ENCODE measurements at places on chromosomes 7 and 10.

- peak; percentile 93 for DNase-seq
These were observed 1.6 kb upstream of the HILPDA start for GRCh38 chr7:128453836-128454804.

DNA sequence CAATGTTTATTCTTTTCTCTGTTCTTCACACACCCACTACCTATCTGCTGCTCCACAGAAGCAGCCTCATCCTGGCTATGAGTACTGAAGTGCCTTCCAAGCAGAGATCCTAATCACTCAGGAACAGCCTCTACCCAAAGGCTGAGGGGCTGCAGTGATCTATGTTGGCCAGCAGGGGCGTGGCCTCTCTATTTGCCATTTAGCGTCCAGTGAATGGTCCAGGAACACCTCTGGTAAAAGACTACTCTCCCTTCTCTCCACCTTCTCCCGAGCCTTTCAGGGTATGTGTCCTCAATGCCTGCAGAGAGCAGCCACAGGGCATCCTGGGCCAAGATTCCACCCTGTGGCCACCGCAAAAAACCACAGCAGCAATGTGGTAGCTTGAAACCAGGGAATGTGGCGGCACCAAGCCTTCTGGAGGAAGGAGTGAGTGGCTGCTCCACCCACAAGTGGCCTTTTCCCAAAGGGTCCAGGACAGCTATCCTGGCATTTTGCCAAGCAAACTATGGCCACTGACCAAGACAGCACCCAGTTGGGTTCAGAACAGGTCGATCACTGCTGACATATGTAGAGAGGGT, 70.9 kb downstream of the SYPL1 start:
- peak; percentile 40 for DNase-seq

DNA sequence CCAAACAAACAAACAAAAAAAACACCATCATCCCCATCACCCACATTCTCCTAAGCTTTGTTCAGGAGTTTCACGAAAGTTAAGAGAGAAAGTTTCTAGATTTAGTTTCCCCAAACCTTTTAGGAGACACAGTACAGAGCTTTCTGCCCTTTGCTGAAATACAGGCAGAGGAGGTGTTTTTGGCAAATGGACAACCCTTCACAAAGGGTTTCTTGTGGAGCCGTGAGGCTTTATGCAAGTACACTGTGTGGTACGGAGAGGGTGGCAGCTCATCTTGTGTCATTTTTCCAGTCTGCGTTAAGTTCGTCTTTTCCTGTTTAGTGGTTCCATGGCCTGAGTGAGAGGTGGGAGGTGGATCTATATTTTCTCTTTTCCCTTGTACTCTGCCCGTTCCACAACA, 215.5 kb upstream of the PRKCQ start:
- no peak for DNase-seq

DNA sequence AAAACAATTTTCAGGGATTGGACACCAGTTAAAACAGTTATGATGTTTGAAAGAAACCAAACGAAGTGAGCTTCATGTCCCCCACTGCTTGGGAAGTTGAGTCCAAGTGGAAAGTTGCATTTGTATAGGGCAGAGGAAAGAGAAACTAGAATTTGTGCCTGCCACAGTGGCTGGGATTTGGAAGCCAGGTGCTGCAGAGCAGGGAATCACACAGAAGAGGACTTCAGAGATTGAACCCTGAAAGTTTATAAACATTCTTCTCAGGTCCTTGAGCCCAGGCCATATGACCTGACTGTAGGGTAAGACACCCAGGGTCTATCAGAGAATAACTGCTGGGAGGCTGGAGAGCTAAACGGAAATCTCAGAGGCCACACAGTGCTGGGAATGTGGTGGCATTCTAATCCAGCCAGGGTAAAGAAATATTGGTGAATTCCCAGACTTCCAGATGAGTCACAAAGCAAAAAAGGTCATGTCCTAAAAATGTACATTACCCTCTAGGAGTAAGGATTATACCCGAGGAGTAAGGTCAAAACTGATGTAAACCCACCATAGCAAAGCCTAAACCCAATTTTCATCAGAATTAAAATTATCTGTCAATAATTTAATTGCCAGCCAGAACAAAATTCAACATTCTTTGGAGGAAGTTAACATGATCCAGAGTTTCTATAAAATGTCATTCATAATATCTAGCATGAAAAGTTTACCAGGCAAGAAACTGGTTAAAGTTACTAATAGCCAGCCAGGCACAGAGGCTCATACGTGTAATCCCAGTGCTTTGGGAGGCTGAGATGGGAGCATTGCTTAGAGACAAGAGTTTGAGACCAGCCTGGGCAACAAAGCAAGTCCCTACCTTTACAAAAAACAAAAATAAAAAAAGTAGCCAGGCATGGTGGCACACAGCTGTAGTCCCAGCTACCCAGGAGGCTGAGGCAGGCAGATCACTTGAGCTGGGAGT, 31.2 kb downstream of the TOMM7 start:
- peak; percentile 35 for DNase-seq

DNA sequence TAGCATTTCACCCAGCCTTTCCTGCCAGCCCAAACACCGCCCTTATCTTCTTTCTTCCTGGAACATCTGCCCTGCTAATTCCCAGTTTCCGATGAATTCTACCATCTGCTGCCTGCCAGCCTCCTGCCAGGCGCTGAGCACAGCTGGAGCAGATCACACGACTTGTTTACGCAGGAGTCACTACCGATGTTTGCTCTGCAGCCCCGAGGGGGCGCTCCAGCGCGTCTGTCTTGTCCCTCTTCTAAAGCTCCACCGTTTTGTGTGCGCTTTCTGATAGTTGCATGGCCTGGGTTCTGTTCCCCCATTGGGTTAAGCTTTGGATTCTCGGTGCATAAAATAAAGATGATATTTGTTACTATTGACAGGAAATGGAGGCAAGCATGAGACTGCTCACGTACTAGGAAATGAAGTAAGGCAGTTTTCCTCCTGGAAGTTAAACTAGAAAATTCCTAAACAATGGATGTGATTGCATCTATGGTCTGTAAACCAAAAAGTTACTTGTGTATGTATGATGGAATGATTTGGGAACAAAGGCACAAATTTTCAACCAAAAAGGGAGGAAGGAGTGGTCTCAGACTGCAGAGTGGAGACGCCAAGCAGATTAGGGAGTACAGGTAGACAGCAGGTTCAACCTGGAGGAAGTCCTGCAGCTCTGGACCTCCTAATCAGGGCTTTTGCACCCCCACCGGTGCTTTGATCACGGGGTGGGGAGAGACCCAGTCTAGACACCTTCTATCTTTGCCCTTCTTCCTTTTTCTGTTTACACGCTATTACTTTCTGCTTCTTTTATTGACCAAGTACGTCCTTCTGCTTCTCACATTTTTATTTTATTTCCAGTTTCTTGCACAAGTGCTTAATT, 2.2 kb upstream of the RBM17 start:
- peak; percentile 89 for DNase-seq

- no peak for DNase-seq
These were observed 102.4 kb upstream of the SEMA3D start for GRCh38 chr7:85289279-85289678.
